ENCODE measurements at places on chromosomes 2 and 18.

DNA sequence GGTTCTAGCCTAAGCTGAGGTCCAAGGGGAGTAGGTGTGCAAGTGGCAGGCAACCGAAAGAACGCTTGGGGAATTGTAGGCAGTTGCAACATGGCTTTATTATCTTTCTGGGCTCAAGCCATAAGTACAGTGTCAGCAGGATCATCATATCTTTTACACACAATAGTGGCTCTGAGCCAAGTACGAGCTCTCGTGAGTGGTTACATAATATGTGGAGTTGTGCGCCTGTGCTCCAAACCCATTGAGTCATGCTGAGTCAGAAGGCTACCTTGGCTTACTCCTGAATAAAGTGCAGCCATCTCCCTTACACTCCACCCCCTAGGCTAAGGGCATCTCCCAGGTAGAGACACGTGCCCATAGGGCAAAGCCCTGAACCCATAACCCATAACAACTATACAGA, 233.9 kb downstream of the SATB2 start:
- no peak for DNase-seq

GRCh38 chr18:23849141-23849540, 159.9 kb downstream of the LAMA3 start:
- DNase-seq: no peak

DNA sequence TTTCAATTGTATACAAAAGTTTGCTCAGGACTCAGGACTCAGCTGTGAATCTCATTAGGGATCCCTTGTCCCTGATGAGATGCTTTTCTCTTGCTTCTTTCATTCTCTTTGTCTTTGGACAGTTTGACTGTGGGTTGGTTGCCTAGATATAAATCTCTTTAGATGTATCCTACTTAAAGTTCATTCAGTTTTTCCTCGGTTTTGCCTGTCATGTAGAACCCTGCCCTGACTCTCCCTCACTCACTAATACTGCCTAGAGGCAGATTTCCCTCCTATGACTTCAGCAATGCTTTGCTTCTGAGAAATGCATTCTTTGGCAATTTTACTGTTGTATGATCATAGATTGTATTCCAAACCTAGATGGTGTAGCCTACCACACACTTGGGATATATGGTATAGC, 421.4 kb upstream of the TCF4 start:
- DNase-seq: no peak

GRCh38 chr2:151733771-151734672, at the start of gene NEB:
Gene NEB, minus strand, starts transcription at chr2:151734476. Its CDS starts 1,320 bp downstream, at chr2:151733156.
- DNase-seq: no peak

DNA sequence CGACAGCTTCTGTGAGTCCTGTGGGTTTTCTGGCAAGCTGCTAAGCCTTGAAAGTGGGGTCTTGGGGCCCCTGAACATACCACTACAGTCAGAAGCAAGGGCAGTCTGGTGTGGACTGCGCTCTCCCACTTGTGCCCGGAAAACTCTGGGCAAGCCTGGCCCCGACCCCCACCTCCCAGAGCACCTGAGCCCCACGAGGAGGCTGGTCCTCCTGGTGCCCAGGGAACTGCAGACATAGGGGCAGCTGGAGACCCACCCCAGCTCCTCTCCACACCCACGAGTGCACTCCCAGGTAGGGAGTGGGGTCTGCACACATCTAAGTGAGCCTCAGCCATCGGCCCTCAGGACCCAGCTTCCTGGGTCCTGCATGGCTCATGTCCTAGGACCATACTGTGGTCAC, 16.2 kb upstream of the GPC1 start:
- DNase-seq: no peak
